ENCODE measurements at places on chromosomes 11 and 22.

- no peak for DNase-seq
These were observed 46.4 kb downstream of the RTN4R start for GRCh38 chr22:20221421-20222340.

DNA sequence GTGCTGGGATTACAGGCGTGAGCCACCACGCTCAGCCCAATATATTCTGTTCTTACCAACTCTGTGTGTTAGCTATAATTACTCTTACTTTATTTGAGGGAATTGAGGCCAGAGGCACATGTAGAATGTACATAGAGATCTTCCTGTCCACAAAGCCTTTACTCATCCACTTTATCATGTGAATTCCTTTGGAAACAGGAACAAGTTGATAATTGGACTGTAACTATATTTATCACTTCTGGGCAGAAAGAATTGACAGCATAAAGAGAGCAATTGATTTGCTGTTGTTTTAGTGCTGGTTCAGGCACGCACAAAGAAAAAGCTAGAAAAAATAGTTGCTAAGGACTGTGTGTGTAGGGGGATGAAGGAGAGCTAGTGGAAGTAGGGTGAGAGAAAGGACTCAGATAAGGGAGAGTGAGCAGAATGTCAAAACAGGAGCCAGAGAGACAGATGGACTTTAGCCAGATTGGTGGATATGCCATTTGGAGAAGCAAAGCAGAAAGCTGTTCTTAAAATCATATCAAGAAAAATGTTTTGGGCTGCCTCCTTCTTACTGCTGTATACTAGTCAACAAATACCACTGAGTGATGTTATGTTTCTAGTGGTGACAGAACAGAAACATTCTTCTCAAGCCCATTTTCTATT is 929.8 kb upstream of the CNTN5 start:
- no peak for DNase-seq

GRCh38 chr11:2533587-2534133 is 88.9 kb downstream of the KCNQ1 start:
- no peak for DNase-seq

- DNase-seq, result no peak
These were observed 173.2 kb upstream of the SORL1-AS1 start for GRCh38 chr11:121625777-121626506.

DNA sequence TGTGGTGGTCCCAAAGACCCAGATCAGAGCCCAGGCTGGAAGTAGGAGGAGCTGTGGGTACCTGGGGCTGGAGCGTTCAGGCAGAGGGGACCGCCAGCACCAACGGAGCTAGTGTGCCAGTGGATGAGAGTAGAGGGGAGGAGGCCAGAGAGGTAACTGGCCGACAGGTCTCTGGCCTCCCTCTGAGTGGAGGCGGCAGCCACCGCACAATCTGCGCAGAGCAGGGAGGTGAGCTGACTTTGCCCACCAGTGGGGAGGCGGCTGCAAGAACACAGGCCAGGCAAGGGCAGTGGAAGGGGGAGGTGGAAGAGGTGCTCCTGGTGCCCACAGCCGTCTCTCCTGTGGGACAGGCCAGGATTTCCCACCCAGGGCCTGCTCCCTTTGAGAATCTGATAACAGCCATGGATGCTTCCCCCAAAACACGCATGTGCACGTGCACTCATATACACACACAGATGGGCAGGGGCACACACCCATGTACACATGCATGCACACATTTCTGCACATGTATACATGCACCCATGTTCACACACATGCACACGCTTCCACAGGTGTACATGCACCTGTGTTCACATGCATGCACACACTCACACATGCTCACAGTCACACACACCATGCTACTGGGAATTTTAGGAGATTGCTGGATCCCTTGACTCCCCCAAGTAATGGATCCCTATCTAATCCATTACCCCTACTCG is 6.4 kb upstream of the MGAT3 start:
- no peak for DNase-seq

DNA sequence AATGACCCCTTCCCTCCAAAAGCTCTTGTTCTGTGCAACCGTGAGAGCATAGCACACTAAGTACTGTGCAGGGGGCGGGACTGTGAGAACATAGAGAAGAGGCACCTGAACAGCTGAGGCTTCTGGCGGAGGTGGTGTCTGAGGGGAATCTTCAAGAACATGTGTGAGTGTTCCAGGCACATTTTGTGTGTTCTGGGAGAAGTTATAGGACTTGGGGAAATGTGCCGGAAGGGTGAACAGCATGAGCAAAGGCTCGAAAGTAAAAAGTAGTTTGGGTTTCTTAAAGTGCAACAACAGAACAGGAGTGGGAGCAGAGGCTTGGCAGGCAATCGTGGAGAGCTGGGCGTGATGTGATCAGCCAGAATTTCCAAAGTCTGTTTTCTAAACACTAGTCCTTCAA is 12.4 kb upstream of the SYN3 start:
- DNase-seq, result no peak

GRCh38 chr22:45865561-45866125 is 111.3 kb downstream of the WNT7B start:
- DNase-seq, result no peak

DNA sequence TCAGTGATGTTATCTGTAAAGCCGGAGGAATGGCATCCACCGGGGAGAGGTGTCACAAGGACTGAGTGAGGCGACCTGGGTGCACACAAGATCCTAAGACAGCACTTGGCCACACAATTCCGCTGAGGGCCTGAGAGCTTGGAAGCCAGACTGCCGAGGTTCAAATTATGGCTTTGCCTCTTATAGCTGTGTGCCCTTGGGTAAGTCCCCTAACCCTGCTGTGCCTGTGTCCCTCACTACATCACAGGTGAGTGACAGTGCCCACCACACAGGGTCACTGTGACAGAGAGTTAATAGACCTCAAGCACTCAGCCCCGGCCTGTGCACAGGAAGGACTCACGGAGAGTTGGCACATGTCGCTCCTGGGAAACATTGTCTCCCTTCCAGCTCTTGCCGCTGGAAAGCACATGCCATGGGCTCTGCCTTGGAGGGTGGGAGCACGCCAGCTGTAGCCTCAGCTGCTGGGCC is 592 bp downstream of the RHOD start:
- DNase-seq, result no peak

DNA sequence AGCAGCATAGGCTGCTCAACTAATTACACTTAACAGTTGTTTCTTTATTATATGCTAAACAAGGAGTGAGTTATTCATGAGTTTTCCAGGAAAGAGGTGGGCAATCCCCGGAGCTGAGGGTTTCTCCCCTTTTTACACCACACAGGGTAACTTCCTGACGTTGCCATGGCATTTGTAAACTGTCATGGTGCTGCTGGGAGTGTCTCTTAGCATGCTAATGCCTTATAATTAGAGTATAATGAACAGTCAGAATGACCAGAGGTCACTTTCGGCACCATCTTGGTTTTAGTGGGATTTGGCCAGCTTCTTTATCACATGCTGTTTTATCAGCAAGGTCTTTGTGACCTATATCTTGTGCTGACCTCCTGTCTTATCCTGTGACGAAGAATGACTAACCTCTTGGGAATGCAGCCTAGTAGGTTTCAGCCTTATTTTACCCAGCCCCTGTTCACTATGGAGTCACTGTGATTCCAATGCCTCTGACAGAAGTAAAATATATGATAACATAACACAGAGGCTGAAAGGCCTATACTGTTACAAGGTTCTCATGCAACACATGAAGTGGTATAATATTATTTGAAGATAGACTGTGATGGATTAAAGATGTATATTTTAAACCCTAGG is 41.3 kb upstream of the RDX start:
- no peak for DNase-seq

DNA sequence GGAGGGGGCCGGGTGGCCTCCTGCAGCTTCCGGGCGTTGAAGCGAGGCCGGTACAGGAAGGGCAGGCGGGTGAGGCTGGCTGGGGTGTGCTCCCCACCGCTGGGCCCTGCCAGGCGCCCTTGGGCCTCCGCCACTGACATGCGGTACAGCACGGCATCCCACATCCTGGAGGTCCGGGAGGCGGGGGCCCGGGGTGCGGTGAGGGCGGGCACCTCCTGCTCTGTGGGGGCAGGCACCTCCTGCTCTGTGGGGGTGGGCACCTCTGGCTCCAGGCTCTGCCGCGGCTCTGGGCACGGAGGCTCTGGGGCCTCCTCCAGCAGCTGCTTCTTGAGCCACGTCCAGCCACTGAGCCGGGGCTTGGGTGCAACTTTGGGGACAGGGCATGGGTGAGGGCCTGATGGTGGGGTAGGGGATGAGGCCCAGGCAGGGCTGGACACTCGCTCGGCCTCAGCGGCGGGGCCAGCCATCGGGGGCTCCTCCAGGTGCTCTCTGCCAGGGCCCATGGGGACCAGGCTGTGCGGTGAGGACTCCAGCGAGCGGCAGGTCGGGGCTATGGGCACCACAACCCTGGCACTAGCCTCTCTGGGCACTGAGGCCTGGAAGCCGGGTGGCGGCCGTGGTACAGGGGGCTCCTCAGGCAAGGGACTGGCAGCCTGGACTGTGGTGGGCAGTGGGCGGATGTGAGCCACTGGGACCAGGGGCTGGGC is 2.3 kb downstream of the PRR33 start:
- peak; percentile 47 for DNase-seq

- DNase-seq, result no peak
These were observed 41.9 kb upstream of the EMID1 start for GRCh38 chr22:29163808-29164207.

GRCh38 chr11:72621008-72621610 is 53.1 kb downstream of the PDE2A start:
- no peak for DNase-seq

DNA sequence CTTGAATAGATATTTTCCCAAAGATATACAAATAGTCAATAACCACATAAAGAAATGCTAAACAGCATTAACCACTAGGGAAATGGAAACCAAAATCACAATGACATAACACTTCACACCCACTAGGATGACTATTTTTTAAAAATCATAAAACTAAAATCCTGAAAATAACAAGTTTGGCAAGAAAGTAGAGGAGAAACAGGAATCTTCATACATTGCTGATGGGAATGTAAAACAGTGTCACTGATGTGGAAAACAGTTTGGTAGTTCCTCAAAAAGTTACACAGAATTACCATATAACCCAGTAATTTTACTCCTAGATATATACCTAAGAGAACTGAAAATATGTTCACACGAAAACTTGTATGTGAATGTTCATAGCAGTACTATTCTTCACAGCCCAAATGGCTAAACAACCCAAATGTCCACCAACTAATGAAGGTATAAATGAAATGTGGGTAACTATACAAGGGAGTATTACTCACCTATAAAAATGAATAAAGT is 12.5 kb downstream of the PICALM start:
- DNase-seq, result no peak

- DNase-seq, result no peak
These were observed 97.8 kb downstream of the CADM1 start for GRCh38 chr11:115406404-115406803.

GRCh38 chr11:71302534-71302909 is 50.1 kb upstream of the SHANK2 start:
- DNase-seq, result no peak

DNA sequence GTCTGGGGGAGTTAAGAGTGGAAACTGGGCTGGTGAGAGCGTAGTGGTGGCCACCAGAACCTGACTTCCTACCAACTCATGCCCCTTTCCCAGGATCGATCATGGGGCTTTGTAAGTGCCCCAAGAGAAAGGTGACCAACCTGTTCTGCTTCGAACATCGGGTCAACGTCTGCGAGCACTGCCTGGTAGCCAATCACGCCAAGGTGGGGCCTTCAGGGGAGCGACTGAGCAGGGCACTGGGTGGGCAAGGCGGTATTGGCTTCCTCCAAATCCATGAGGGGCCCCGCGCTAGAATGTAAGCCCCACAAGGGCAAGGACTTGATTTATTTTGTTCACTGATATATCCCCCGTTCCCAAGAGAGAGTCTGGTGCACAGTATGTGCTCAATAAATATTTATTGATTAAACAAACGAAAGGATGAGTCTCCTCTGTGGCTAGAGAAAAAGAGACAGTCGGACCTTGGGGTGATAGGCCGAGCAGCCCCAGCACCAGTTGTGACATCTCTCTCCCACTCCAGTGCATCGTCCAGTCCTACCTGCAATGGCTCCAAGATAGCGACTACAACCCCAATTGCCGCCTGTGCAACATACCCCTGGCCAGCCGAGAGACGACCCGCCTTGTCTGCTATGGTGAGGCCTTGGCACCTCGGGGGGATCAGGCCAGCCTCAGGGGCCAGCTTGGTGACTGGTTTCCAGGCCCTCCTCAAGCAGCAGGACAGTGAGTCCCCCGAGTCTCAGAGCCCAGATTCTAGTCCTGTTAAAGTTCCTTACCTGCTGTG is 765 bp downstream of the ZFPL1 start:
- DNase-seq, result no peak

- no peak for DNase-seq
These were observed 93.6 kb downstream of the RPL27A start for GRCh38 chr11:8776209-8776608.

- DNase-seq, result no peak
These were observed 3.8 kb upstream of the CBLIF start for GRCh38 chr11:59849129-59849528.

GRCh38 chr11:99791354-99791753 is 770.6 kb downstream of the CNTN5 start:
- DNase-seq, result no peak

- no peak for DNase-seq
These were observed 5.7 kb upstream of the HINFP start for GRCh38 chr11:119115484-119116234.

GRCh38 chr22:49825944-49826602 is 1.6 kb downstream of the BRD1 start:
- peak; percentile 38 for DNase-seq

DNA sequence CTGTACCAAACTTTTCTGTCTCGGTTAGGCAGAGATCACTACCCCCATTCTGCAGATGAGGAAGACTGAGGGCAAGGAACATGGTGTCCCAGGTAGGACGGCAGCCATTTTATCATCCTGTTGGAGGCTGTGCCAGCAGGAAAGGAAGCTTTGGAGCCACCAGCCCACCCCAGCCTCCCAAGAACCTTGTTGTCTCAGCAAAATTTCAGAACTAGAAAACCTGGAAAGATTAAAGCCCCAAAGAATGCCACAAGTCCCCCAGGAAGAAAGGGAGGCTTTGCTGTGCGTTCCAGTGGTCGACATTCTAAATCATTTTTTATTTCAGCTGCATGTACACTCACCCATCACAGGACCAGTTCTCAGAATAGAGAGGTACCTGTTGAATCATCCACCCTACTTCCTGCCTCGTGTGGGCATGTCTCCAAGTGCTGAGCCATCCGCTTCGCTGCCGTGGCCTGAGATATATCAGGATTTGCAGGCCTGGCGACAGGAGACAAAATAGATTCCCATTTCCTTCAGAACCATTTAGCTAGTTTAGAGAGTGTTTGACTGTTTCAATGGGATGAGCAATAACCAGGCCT is 13.0 kb upstream of the EIF3D start:
- DNase-seq, result no peak
